Mesenchymal stem cell (in vitro differentiated cells and primary cell): ENCODE measurements at places on chromosomes 16 and 17.

- no peak for DNase-seq
These were observed 26.4 kb downstream of the DHX38 start for GRCh38 chr16:72120026-72120425.

DNA sequence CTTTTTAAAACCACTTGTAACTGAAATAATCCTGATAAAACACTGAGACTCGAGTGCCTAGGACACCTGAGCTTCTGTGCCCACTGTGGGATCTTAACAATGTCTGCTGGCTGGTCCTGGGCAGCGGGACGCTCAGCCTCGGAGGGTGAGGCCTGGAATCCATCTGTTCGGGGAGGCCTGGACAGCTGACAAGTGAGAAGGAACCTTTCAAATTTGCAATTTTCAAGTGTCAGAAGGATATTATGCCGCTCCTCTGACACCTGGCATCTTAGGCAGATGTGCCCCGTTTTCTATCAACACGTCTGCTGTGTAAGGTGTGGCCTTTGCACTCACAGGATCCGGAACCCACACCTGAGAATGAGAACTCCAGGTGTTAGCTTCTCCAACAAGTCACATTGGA, 33.1 kb upstream of the C16orf78 start:
- no peak for DNase-seq

DNA sequence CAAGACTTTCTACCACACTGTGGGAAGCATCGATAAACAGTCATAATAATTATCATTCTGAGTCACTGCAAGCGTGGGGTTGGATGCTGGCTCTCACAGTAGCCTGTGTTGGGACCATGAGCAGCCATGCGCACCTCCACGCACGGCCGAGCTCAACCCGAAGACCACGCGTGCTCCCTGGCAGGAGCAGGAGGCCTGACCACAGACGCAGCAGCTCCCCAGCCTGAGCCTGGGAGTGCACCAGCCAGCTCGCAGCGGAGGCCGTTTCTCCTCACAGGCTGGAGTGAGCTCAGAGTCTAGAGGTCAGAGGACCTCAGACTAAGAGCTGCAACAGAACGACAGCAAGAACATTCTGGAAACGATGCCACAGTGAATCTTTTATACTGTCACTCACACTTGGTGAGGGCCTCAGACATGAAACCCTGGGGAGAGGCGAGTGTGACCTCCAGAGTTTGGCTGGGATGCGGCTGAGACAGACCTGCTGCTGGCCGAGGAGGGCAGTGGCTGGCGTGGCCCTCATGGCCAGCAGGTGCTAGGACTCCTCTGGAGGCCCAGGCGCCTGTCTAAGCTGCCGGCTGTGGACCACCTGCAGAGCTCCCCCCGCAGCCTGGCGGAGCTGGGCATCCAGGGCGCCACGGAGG, 6.0 kb downstream of the NDUFAF8 start:
- DNase-seq, result no peak

GRCh38 chr16:86537486-86537885, 17.5 kb downstream of the MTHFSD start:
- DNase-seq, result no peak

DNA sequence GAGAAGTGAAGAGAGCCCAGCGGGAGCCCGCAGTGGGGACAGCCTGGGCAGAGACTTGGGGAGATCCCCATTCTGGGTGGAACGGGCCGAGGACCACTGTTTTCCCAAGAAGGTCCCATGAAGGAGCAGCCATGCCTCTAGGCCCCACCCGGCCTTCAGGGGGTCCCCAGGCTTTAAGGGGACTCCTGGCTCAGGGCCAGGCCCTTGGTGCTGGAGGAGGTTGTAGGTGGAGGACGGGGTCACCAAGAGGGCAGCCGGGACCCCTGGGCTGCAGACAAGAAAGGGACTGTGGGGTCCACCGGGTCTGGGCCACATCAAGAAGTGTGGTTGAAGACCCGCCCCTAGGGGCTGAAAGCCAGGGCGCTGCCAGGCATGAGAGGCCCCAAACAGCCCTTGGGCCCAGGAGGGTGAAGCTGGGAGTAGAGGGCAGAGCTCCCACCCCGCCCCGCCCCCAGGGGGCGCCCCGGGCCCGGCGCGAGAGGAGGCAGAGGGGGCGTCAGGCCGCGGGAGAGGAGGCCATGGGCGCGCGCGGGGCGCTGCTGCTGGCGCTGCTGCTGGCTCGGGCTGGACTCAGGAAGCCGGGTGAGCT, at the start of gene PRSS21:
PRSS21 (plus strand) TSS at position 487 of the 589 bp plus-strand sequence; CDS start at position 519, 32 bp downstream.
- no peak for DNase-seq

DNA sequence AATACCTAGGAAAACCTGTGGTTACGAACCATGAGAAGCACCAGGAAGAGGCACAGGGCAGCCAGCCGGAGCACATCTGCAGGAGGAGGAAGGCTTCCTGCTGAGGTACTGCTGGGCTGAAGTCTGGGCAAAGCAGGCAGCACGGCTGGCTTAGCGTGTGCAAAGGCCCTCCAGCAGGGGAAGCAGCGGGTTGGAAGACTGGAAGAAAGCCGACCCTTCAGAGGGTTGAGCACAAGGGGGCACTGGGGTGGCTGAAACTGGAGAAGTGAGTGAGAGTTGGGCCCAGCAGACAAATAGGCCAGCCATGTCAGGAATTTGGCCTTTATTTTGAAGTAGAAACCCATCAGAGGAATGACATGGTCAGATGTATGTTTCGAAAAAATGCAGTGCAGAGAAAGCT, 12.1 kb upstream of the HSD3B7 start:
- peak; percentile 26 for DNase-seq
